DMS79 (cell line): ENCODE measurements at places on chromosomes 2 and 18.

DNA sequence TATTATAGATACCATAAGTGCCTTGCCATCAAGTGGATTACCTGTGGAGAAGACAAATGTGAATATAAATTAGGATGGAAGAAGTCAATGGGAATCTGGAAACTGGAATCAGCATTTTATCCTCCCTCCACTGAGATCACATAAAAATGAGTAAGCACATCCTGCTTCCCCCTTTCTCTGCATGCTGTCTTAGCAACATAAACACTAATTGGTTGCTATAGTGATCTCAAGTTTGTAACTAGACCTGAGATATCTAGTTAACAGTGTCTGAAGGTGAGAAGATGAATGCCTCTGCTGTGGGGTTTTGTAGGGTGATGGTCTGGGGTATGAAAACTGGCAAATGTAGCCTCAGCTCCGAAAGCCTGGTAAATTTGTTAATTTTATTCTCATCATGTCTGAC is 1357.5 kb upstream of the CELF4 start:
- DNase-seq = peak; percentile 10

DNA sequence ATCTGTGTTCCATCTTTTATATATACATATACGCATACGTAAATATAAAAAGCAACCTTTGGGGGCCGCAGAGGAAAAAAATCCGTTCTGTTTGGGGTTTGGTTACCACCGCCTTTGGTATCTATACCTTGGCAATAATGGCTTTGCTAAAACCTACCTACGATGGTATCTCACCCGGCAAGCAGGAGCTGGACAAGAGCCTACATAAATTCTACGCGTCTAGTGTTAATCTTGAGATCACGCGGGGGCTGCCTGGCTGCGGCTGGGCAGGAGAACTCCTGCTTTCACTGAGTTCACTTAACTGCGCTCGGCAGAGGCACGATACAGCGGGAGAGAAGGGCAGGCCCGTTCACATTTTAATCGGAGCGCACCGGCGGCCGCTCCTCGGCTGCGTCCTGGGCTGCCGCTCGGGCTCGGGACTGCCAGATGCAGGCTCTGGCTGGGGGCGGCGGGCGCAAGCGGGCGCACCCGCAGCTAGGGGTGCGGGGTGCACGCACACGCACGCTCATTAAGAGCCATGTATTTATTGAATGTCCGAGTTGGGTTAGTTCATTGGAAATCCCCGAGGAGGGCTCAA is 1.7 kb upstream of the POU3F3 start:
- no peak for DNase-seq

- no peak for DNase-seq
These were observed 92.3 kb upstream of the UPP2 start for GRCh38 chr2:158009399-158009798.

DNA sequence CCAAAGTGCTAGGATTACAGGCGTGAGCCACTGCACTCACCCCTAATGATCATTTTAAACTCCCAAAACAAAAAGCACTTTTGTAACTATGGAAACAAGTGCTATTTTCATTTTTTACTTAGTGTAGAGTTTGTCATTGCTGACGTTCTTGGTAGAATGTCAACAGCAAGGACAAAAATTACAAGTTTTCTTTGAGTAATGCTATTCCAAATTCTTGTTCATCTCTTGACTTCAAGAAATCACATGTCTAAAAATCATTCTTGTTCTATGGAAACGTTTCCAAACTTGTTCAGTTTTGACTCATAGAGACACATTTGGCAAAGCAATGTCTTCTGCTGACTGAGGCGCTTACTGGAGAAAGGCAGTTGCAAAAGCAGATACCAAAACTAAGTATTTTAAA is 82.6 kb downstream of the MBP start:
- DNase-seq = no peak

- no peak for DNase-seq
These were observed 11.5 kb upstream of the NFATC1 start for GRCh38 chr18:79384151-79384807.

DNA sequence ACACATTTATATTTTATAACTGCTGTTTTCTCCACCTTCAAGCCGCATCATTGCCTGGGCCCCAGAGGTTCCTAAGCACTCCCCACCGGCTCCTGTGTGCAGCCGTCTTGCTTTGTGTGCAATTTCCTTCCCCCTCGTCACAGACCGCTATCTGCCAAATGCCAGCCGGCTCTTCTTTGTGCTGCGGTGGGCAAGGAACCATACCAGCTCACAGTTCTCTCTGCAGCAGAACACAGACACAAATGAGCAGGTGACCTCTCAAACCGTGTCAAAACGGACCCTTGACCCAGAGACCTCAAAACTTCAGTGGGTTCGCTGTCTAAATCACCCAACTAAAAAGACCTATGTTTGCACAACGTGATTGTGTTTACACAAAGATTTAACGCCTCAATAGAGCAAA is 58.2 kb downstream of the KLF7 start:
- DNase-seq = peak; percentile 24

- DNase-seq = no peak
These were observed 18.5 kb upstream of the BOD1L2 start for GRCh38 chr18:57128220-57128932.

DNA sequence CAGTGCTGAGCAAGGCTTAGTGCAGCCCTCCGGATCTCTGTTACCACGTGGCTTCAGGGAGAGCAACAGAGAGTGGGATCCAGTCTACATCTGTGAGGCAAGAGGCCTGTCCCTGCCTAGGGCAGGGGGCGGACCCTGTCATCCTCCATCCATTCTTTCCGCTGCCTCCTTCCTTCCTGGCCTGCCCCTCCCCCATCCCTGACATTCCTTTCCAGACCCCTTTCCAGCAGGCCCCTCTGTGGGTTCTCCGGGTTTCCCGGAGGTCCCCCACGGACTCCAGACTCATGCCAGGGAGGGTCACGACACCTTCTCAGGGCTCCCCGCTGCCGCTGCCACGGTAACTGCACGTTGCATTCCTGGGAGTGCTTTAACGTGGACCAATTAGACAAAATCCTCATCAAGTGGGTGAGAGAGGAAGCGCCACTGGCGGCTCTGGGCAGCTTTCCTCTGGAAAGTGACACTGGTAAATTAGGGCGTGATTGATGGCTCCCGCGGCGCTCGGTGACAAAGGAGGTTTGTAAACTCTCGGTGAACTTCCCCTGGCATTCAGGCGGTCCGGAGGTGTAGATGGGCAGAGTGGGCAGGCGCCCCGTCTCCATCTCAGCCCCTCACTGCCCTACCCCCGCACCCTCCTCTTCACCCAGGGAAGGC is 11.4 kb downstream of the ATOH8 start:
- DNase-seq = peak; percentile 36

GRCh38 chr2:65918760-65919187 is 486.4 kb upstream of the SPRED2 start:
- DNase-seq = no peak

- no peak for DNase-seq
These were observed 131.5 kb downstream of the CAPN13 start for GRCh38 chr2:30675758-30676157.

DNA sequence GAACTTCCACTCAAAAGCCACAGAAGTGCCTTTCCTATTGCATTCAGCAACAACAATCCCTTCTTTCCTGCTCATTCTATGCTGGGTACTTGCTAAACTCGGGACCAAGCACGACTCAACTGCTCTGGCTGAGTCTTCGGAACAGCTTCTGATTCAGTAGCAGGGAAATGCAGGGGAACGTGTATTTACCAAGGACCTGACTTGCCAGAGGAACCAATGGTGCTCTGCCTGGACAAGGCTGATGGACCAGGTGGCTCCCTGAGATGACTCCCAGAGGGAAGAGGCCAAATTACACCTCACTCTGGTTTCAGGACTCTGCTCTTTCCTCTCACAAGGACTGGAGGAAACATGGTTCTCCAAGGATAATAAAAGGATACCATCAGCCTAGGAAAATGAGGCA is 12.2 kb downstream of the CXCR2 start:
- DNase-seq = no peak

- DNase-seq = no peak
These were observed 5.2 kb downstream of the ZSCAN30 start for GRCh38 chr18:35284841-35285240.

- DNase-seq = no peak
These were observed 52.9 kb downstream of the HNRNPLL start for GRCh38 chr2:38549851-38550250.

GRCh38 chr2:218001629-218002028 is 1.2 kb downstream of the TNS1 start:
- DNase-seq = no peak

GRCh38 chr18:77528872-77529271 is 279.2 kb downstream of the GALR1 start:
- no peak for DNase-seq

DNA sequence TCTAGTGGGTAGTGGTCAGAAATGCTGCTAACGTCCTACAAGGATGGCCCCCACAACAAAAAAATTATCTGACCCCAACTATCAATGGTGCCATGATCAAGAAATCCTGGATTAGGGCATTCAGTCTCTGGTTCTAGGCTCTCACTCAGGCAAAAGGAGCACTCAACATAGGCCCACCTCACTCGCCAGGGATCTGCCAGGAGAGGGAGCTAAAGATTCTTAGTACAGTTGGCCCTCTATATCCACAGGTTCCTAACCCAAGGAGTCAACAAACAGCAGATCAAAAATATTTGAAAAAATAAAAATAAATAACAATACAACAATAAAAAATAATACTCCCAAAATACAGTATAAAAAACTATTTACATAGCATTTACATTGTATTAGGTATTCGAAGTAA is 10.0 kb downstream of the SLC4A5 start:
- no peak for DNase-seq

DNA sequence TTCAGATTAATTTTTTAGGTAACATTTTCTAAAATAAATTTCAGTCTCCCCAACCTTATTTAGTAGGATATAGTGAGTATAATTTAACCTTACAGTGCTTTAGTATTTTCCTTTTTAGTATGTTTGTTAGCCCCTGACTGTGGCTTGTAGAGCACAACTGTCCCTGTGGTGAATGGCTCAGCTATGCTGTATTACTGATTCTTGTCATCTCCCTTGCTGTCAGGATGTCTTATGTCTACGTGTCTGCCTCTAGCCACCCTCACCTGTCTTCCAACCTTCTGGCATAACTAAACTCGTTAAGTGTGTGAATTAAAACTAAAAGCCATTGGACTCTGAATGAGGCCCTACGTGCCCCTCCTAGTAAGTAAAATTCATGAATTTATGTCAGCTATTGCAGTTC is 18.4 kb downstream of the MRPS9 start:
- DNase-seq = no peak

DNA sequence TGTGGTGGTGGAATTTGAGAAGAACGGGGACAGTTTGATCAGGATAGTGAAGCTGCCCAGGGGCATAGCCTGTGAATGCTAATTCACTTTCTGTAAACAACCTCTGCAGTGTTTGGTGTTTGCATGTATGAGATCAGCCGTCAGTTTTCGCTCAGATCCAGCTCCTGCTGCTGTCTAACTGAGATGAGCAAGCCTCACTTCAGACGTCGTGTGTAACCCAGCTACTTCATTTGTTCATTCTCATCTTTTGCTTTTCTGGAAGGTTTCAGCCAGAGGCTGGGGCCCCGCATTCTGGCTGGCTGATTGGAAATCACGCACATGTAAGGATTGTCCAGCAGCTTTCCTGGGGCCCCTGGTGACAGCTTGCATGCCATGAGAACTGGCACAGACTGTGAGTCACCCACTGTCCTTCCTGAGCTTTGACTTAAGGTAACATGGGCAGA is 48.9 kb downstream of the LDLRAD4 start:
- no peak for DNase-seq

DNA sequence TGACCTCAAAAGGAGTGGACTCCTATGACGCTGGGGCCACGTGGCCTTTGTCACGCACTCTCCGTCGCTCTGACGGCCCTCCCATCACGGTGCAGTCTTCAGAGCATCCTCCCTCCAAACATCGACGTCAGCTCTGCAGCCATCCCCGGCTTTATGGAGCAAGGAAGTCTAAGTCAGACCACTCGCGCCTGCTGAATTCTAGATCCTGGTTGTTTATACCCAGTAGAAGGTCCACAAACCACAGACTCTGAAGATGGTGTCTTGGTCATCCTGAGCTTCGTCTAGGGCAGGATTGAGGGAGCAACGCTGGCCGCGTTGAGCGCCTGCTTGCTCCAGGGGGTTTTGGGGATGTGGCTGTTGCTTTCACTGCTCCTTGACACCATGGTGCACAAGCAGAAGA is 228.0 kb upstream of the SALL3 start:
- no peak for DNase-seq

GRCh38 chr2:27241761-27242613 is 20.9 kb downstream of the SLC30A3 start:
- no peak for DNase-seq

DNA sequence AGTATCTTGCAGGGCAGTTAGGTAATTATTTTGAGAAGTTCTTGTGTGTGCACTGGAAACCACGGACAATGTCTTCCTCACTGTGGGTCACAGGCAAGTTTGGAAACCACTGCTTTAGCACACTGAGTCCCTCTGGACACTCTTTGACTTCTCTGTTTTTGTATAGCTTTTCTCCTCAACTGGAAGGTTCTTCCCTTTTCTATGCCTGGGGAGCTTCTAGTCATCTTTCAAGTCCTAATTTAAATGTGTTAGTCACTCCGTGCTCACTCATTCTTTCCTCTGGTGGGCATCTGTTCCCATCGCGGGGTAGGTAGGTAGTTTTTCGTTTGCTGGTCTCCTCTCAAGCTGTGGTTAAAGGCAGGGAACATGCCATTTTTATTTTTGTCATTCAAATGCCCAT is 32.1 kb downstream of the E2F6 start:
- DNase-seq = no peak

- no peak for DNase-seq
These were observed 25.1 kb upstream of the ME2 start for GRCh38 chr18:50853863-50854271.

DNA sequence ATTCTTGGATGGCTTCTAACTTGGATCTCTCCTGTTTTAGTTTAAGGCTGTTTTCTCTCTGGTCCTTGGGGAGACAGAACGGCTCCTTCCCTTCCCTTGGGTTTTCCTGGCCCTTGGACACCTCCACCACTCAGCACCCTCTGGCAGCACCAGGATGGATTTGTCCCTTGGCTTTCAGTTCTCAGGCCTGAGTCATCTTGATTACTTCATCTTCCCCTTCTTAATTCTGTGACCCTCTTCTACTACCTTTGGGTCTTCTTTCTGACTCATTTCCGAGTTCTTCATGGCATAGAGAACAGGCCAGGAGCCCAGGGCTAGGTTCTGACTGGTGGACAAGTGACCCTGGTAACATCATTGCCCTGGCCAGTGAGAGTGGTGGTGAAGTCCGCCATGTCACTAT is 14.9 kb downstream of the IGFBP2 start:
- no peak for DNase-seq
